ENCODE measurements at places on chromosomes 1 and 21.

GRCh38 chr1:226629896-226630550 is 81.5 kb downstream of the STUM start:
- no peak for DNase-seq

DNA sequence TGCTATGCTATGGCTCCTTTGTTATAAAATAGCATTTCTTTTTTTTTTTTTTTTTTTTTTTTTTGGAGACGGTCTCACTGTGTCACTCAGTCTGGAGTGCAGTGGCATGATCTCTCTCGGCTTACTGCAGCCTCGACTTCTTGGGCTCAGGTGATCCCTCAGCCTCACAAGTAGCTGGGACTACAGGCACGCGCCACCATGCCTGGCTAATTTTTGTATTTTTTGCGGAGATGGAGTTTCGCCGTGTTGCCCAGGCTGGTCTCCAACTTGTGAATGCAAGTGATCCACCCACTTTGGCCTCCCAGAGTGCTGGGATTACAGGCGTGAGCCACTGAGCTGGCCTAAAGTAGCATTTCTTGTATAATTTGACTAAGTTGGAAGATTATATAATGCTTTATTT is 10.8 kb downstream of the CAMTA1 start:
- DNase-seq: no peak

- DNase-seq: no peak
Measured at GRCh38 chr1:45552331-45552730, 1.7 kb downstream of the AKR1A1 start.

- no peak for DNase-seq
Measured at GRCh38 chr1:116993286-116993685, 8.3 kb upstream of the CD101 start.

- no peak for DNase-seq
Measured at GRCh38 chr1:10048601-10049000, 15.8 kb downstream of the UBE4B start.

DNA sequence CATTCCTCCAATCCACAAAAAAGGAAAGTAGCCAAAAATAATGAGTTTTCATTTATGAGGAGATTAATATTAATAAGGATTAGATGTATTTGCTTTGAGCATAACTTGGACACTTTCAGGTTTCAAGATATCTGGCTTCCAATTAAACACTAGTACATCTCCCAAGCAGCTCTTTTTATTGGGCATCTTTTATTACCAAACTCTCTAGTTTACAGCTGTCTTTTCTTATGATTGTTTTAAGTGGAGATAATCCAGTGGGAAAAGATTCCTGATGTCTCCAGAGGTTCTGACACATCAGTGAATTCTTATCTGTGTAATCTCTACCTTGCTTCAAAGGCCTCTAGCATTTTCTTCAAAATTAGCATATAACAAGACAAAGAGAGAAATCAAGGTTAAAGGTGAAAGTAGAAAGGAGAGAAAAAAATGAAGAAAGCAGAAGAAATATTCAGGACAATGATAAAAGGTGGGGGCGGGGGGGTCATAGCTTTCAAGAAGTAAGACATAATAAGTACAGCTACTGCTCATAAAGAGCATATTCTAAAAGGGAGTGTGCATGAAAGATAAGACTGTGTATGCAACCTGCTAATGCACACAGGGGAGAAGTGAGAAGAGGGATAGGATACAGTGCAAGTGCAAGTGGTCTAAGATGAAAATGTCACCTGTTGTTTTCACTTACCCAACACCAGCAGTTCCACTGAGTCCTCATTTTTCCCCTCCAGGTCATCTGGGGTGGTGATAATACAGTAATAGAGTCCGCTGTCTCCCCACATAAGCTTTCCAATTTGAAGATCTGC is 19.1 kb downstream of the ILDR2 start:
- peak; percentile 54 for DNase-seq
